ENCODE measurements at places on chromosomes 1 and 21. TPM values are rescaled to one million over a fixed set of nuclear protein-coding genes. Genes with fewer than 3 reads are reported as not detected.

GRCh38 chr21:38488640-38489270 is 9.5 kb downstream of the ERG start:
- DNase-seq = no peak

DNA sequence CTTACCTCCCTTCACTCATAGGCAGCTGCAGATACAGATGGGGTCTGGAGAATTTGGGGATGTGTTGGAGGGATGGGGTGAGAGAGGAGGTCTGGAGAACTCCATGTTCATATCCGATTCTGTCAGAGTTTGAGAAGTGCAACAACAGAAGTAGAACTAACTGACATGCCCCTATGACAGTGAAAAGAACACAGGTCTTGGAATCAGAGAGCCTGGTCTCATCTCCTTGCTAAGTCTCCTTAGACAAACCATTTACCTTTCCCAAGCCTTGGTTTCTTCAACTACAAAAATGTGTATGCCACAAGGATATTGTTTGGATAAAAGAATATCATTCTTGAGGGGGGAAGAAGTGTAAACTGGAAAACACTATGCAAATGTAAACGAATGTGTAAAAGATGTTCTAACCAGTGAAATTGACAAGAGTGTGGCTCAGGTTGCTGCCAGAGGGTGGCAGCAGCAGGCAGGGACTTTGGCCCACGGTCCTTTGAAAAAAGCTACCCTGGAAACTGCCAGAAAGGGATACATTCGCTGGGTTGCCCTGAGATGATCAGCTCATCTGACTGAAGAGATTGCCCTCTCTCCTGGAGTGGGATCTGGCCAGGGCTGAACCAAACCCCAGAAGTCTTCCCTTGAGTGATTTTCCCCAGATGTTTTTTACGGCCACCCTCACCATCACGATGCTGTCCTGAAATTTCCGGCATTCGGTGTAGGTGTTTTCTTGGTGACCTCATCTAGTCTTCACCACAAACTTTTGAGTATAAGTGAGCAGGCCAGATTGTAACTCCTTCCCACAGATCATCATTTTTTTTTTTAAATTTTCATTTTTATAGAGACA is 17.0 kb upstream of the CD2 start:
- DNase-seq = peak; percentile 63

DNA sequence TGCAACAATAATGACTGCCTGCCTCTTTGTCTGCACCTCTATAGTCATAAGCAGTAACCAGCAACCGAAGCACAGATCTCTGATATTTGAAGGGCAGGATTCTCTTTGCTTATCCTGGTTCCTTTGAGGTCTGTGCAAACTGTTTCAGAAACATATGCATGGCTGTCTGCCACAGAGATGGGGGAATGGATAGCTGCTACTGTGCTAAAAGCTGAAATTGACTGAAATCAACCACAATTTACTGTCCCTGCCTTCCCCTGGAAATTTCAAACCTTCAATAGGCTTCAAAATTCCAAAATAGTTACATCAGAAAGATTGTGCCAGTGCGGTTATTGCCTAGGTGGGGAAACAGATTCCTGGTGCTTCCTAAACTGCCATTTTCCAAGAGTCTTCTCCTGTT is 136.8 kb upstream of the GORAB start:
- DNase-seq = no peak

DNA sequence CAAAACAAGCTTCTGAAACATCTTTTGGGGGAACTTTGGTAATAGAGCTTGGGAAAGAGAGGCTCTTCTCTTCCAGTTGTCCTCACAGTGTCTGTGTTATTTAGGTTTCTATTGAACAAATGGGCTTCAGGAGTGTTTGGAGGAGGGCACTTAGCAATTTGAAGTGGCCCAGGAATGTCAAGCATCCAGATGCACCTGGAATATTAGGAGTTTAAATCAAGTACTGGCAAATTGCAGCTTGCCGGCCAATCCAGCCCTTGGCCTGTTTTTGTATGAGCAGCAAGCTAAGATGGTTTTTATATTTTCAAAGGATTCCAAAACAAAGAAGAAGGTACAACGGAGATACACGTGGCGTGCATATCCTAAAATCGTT is 94.7 kb downstream of the CCDC185 start:
- DNase-seq = no peak

DNA sequence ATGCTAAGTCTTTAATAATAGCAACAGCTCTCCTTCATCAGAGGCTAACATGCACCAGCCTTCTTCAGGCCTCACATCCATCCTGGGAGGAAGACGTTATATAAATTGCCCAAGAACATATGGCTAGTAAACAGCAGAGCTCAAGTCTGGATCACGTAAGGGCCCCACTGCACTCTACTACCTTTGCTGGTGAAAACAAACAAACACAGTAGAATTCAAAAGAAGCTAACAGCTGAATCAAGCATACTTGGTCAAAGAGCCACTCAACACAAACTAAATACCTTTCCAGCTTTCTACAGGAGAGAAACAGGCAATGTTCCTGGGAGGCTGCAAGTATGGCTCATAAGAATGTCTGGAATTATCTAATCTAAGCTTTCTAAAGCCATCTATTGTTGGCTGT is 66.0 kb downstream of the WLS start:
- no peak for DNase-seq

- no peak for DNase-seq
Measured at GRCh38 chr1:53559854-53560580, 100.8 kb downstream of the DMRTB1 start.

DNA sequence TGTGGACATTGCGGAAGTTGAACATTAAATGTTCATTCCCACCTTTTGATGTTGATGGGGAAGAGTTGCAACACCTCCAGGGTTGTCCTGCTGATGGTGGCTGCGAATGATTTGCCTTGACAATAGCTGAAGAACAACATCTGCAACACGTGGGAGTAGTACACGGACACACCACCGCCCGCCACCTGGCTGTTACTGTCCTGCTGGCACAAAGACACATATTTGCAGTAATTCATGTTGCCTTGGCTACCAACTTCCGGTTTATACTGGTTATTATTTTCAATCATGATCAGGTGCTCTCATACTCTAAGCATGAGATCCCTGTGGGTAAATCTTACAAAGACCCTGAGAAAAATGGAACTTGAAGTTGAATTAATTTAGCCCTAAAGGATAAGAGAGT is 55.2 kb downstream of the UBR4 start:
- DNase-seq = no peak

GRCh38 chr1:13921190-13921589 is 221.2 kb downstream of the PRDM2 start:
- no peak for DNase-seq

GRCh38 chr1:51714374-51715019 is 97.6 kb downstream of the OSBPL9 start:
- DNase-seq = no peak

DNA sequence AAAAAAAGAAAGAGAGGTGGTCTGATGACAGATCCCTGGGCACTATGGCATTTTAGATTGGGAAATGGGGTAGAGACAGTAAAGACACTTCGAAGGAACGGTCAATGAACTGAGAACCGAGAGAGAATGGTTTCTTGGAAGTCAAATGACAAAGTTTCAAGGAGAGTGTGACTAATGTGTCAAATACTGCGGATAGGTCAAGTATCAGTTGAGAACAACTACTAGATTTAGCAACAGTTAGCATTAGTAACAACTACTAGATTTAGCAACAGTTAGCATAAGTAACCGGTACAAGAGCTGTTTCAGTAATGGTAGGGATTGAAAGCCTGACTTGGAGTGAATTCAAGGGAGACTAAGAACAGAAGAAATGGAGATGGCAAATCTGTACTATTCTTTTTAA is 35.0 kb downstream of the UROD start:
- DNase-seq = no peak

DNA sequence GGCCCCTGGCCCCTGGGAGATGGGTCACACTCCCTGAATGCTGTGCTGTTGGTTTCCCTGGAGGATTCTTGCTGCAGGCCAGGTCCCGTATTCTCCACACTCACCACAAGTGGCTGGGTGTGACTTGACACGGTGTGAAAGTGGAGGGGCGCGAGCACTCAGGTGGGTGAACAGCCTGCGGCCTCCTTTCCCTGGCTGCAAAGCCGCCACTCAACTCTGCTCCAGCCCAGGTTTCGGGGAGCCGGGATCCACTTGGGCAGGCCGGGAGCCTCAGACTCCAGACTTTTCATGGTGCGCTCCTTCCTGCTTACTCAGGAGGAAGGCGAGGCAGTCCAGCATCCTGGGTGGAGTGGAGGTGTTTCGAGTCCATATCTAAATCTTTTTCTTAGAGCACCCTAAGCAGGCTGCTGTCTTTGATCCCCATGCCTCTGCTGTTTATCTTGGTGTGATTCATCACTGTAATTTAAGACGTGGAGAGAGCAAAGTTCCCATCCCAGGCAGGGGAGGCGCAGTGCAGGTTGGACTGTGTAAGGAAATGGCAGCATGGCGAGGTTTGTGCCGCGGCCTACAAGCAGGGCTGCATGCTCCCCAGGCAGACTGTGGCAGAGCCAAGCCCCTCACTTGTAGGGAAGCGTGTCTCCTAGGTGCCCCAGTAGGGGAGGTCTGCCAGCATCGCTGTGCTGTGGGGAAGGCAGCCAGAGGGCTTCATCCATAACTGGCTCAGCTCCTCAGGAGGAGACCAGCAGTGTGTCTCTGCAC is 29.6 kb downstream of the VANGL1 start:
- DNase-seq = peak; percentile 56

DNA sequence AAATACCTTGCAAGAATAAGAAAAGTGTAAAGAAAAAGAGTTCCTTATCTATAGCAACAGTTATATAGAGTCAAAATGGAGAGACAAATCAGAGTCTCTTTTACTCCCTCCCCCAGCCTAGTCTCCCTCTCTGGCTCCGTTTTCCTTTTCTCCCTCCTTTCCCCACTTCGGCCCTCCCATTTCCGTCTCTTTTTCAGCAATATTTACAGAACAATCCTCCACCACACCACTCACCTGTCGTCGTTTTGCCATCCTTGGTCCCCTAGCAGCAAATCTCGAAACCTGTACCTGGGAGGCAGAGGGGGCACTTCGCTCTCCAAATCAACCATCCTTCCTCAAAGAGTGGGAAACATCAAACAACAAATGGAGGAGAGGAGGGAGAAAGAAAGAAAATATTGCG is 259 bp downstream of the KCNT2 start:
- DNase-seq = no peak

DNA sequence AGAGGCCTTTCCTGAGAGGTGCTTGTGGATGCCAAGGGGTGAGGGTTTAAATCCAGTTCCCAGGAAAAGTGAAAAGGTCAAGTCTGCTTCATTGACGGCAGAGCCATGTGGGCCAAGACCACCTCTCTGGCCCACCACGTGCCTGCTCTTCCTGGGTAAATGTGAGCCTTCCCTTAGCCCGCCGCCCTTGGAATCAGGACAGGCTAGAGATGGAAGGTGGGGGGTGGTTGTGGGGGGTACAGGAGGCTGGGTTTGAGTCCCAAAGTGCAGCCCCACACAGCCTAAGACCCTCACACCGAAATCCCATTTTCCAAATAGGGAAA is 104.4 kb downstream of the EPHB2 start:
- no peak for DNase-seq

- DNase-seq = no peak
Measured at GRCh38 chr1:206842854-206843253, 22.6 kb upstream of the IL20 start.

GRCh38 chr1:100188617-100189016 is 10.6 kb upstream of the LRRC39 start:
- DNase-seq = no peak

DNA sequence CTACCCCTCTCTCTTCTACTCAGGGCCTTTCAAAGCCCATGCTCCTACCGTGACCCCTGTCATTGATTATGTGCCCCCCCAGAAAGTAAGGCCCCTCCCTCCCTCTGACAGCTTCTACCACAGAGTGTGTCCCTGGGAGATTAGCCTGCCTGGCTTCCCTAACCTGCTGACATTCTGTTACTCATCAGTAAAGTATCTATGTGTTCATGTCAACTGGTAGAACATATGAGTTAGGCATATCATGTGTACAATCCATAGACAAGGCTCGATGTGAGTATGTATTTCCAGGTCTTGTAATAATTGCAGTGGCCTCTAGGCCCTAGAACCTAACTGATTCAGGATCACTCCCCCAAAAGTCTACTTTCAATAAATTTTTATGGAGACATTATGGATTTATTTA is 120.0 kb downstream of the GIPC2 start:
- DNase-seq = no peak

GRCh38 chr1:98940722-98941079 is 64.0 kb downstream of the PLPPR5 start:
- DNase-seq = no peak

GRCh38 chr1:5381491-5381890 is 610.7 kb downstream of the NPHP4 start:
- DNase-seq = no peak

Gene FCGR2B
- 19.4 TPM for total RNA-seq

Gene ARPC5
- 108 TPM for total RNA-seq

Gene CREG1
- total RNA-seq = 157 TPM

Gene FAM167B
- 7.6 TPM for total RNA-seq

Gene LDLRAD1
- total RNA-seq = 1.3 TPM

Gene PADI2
- 8.6 TPM for total RNA-seq

Gene LRRC3
- 15.6 TPM for total RNA-seq

Gene TMPRSS2
- total RNA-seq = 147 TPM

Gene ATXN7L2
- 5.4 TPM for total RNA-seq

Gene CFAP74
- not detected for total RNA-seq

Gene JAM2
- 27.4 TPM for total RNA-seq

Gene NAV1
- total RNA-seq = 22.0 TPM

Data from mucosa of gallbladder (tissue), 1 donor.